ENCODE measurements at places on chromosomes 12 and 14.
A peak's percentile ranks its signal among the peaks of the same experiment; 100 is the strongest.

DNA sequence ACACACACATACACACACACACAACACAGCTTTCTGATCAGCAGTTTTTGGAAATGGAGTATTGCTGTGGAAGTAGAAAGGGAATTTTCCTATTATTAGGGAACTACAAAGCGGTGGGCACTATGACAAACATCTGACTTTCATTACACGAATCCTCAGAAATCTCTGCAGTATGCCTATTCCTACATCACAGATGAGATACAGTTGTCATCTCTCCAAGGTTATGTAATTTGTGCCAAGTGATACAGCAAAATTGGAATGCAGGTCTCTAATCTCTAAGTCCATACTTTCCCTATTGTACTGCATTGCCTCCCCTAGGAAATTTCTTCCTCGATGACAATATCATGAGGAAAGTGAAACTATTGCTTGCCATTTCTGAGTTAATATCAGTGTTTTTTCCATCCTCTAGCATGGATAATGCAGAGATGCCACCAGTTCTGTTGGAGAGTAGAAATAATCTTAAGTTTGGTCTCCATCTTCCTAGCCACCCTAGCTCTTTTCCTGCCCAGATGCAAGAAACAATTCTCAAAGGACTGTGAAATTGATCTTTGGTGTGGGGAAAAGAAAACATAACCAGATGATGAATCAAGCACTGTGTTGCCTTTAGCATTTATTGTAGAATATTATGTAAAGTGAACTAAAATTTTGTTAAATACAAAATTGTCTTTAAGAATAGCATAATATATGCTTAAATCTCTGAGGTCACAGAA, 94.7 kb downstream of the ERGIC2 start:
- no peak for DNase-seq

- peak; percentile 80 for DNase-seq
These were observed 10.6 kb upstream of the DNAL1 start for GRCh38 chr14:73634011-73634833.

GRCh38 chr12:84069198-84069597, 843.4 kb downstream of the SLC6A15 start:
- DNase-seq, result no peak

- DNase-seq, result no peak
These were observed 10.2 kb downstream of the ALDH2 start for GRCh38 chr12:111776836-111777344.

DNA sequence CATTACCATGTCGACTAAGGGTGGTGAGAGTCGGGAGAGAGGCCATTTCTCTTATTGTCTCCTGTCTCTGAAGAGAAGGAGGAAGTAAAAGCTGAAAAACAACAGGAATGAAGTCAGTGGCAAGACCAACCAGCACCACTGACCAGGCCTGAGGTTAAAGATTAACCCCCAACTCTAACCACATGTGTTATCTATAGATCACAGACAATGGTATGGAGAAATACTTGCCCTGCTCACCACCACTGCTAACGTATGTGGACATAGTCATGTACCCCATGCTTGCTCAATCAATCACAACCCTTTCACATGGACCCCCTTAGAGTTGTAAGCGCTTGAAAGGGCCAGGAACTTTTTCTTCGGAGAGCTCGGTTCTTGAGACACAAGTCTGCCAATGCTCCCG, 690.9 kb upstream of the LMO3 start:
- no peak for DNase-seq

GRCh38 chr12:101581190-101581589, 13.6 kb upstream of the MYBPC1 start:
- DNase-seq, result no peak

DNA sequence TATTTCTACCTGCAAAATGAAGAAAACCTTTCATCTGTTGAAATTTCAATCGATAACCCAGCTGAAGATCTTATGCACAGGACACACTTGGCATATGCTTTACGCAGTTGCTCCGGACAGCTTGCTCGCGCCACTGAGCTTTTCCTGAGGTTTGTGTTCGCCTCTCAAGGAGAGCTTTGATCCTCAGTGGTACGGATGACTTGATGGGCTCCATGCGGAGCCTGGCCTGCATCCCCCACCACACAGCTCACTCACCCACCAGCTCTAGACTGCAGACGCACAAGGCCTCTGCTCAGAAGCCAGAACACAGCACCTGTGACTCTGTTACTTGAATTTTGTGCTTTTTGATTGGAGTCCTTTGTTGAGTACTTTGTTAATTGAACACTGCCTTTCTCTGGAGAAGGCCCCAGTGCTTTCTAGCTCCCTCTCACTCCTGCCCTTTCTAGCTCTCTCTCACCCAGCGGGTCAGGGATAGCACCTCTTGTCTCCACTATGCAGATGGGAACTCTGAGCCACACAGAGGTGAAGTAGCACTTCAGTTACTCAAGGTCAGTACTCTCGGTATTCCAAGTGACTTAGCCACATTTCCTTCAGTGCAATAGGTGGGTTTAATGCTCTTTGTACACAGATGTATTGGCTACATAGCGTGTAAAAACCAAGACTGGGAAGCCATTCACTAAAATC, 52.1 kb downstream of the TBC1D30 start:
- DNase-seq, result no peak

DNA sequence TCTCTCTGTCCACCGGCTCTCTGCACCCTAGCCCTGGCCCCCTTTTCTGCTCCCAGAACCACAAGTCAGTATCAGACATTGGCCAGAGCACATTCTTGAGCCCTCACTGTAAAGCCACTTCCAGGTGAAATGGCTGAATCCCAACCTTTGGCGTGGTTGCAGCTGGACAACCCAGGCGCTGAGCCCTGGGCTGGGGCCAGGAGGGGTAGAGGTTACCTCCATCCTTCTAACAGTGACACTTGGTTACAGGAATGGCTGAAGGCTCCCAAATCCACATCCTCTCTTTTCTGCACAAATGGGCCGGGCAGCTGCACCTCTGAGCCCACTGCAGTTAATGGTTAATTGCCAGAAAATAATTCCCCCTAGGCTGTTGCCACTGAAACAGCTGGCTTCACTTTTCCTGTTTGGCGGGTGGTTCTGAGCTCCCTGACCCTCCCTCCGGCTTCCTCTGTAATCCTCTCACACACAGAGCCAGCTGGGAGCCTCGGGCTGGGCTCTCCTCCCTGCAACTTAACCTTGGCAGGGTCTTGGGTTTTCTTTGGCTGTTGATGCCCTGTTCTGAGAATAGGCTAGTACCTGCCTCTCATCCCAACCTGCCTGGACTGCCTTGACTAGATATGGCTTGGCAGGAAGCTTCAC, 44.1 kb downstream of the TSPAN11 start:
- peak; percentile 58 for DNase-seq

DNA sequence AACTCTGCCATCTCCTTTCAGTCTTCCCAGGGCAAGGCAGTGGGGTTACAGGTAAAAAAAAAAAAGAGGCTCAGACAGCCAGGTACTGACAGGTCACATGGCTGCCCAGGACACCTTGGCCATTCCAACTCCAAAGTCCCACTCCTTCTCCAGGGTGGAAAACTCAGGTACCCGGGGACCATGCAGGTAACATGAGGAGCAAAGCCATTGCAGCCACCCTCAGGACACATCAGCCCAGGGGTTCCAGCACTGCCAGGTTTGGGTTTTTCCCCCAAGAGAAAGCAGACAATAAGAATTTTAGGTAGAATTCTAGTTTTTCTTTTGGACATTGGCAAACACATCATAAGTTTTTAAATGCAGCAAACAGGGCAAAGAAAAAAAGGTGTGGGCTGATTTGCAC, 15.3 kb downstream of the FAM222A start:
- DNase-seq, result no peak

- DNase-seq, result no peak
These were observed 387.5 kb downstream of the IPO8 start for GRCh38 chr12:30308010-30308717.

Data from retina (tissue), 1 donor.